ENCODE measurements at places on chromosomes 3 and 15. TPM values are rescaled to one million over a fixed set of nuclear protein-coding genes. Genes with fewer than 3 reads are reported as not detected.

DNA sequence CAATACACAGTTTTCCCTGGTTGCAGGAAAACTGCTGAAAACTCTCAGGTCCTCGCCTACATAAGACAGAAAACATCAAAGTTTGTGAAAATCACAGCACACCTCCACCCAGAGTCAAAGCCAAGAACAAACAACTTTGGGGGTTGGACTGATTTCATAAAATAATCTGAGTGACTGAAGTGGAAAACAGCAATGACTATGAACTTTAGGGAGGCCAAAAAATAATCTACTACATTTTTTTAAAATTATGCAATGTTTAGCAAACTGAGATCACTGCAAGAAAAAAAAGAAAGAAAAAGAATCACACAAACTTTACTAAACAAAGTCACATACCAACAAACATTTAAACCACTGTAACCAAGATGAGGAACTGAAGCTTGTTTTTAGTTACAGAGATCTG, 15.9 kb upstream of the FOXP1 start:
- DNase-seq: no peak

GRCh38 chr3:9190276-9190675, 59.2 kb downstream of the SRGAP3 start:
- no peak for DNase-seq

DNA sequence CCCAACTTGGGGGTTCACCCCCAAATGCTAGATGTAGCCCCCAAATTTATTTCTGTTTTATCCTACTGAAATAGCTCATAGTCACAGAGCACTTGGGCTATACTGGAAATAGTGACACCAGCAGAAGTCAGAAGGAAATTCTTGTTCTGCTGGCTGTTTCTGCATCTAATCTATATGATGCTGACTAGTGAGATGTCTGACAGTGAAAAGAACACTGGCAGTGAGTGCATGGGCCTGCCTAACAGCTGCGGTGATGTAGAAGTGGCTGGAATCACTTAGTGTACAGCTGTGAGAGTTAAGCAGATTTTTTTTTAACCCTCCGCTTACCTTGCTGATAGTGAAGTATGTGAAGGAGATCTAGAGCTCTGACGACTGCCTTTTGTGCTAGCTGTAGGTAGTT, 14.0 kb downstream of the TTC14 start:
- DNase-seq: no peak

Gene TRH
- total RNA-seq: not detected

DNA sequence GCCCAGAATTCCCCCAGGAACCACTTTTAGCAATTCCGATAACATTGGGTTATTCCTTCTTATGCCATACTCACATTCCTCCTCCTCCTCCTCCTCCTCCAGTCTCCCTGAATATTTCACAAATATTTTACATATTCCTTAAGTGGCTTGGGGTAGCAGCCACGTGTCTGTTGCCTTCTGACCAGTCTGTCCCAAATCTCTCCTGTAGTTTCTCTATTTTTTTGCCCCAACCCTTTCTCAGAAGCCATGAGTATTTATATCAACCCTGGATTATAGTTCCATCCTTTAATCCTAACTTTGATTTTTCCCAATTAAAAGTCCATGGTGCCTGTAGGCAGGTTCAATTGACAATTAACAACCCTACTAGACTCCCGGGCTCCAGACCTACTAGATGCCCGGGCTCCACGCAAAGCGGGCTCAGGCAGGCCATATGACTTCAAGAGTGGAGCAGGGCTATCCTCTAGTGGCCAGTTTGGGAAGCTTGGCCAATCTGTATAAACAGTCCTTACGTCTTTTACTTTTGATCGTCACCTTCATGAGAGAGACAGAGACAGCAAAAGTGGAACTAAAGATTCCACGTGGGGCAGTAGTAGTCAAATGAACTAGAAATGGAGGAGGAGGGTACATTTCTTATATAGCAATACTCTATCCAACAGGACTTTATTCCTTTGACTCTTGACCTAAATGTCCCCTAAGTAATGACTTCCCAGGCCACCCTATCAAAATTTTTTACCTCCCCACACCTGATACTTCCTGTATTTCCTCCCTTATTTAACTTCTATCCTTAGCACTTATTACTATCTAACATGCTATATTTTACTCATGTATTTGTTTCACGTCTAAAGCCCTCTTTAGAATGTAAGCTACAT, 69.7 kb downstream of the USF3 start:
- DNase-seq: peak; percentile 61

Gene GRAMD1C
- total RNA-seq: 2.2 TPM

DNA sequence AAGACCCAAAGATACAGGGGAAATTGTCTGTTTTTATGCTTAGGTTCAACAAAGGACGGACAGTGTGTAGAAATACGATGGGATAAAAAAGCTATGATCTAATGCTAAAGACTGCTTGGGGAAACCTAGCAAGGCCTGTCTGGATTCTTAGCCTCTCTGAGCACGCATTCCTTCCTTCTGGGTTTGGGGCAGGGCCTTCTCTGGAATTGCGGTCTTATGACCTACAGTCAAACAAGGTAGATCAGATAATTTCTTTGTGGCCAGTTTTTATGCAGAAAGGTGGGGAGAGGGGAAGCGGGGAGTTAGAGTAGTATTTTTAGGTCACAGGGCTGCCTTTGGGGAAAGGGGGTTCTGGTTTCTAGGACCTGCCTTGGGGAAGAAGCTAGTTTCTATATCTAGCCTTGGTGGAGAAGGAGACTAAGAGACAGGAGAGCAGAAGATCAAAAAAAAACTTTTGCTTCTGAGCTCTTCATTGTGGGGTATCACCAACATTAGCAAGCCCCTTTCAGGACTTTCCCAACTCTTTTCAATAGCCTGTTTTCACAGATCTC, 39.1 kb upstream of the LIPC start:
- DNase-seq: peak; percentile 65
